Stimulated activated CD4-positive, alpha-beta T cell treated with anti-CD3 and anti-CD28 coated beads, Interleukin-2, amount 100 ng/mL, for 48 hours (primary cell): ENCODE measurements at places on chromosomes 16 and 17.

GRCh38 chr16:81821436-81822128, 42.5 kb downstream of the PLCG2 start:
- DNase-seq, result no peak

DNA sequence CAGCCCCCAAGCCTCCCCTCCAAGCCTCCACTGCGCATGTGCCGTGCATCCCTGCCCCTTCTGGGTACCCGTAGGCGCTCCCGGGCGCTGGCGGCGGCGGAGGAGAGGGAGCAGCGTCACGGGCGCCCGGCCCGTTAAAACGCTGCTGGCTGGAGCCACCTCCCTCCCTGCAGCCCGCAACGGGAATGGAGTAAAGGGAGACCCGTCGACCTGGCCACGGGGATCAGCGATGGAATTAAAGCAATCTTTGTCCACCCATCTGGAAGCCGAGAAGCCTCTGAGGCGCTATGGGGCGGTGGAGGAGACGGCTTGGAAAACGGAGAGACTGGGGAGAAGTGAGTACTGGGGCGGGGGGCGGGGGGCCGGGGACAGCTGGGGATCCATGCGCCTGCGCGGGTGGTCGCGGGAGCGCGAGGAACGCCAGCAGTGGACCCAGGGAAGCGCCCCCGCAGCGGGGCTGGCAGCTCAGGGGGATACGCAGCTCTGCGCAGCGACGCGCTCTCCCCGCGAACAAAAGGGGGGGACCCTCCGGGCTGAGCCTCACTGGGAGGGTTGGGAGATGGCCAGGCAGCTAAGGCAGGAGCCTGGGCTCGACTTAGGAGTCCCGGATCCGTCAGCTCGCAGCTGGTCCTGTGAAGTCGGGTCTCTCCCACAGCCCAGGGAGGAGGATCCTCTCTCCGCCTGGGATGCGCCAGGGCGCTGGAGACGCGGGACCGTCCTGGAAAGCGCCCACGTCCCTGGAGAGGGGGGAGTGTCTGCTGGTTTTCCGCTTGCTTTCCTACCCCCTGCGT, at the start of gene BMERB1:
Gene BMERB1 (plus strand): TSS at position 164 of the 791 bp plus-strand sequence. CDS start 66 bp downstream, at position 230.
- peak; percentile 60 for DNase-seq

- no peak for DNase-seq
These were observed 2.1 kb downstream of the PRKCA start for GRCh38 chr17:66304304-66305174.

- DNase-seq, result no peak
These were observed 290.0 kb upstream of the SOX9 start for GRCh38 chr17:71830866-71831265.

- DNase-seq, result peak; percentile 53
These were observed 22.8 kb upstream of the PVALEF start for GRCh38 chr17:81142301-81143199.

DNA sequence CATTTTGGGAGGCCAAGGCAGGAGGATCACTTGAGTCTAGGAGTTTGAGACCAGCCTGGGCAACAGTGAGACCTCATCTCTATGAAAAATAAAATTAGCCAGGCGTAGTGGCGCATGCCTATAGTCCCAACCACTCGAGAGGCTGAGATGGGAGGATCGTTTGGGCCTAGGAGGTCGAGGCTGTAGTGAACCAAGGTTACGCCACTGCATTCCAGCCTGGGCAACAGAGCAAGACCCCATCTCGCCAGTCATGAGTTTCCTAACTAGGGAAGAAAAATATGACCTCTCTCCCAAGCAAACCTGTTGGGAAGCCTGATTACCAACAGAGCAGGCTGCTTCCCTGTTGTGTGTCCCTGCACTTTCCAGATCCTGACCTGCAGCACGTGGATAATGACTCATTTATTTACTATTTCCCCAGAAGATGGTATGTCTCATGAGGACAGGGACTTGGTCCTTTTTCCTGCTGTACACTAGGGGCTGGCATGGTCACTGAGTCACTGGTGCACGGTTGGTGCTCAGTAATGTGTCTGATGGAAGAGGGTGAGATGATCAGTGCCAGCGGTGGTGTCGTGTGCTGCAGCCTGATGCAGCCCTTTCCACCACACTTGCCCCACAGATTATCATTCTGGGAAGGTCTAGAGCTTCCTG, 30.8 kb downstream of the NMT1 start:
- DNase-seq, result no peak

GRCh38 chr17:9271989-9272388, 250.7 kb downstream of the NTN1 start:
- no peak for DNase-seq

- no peak for DNase-seq
These were observed 128.7 kb upstream of the CHMP6 start for GRCh38 chr17:80862978-80863377.

DNA sequence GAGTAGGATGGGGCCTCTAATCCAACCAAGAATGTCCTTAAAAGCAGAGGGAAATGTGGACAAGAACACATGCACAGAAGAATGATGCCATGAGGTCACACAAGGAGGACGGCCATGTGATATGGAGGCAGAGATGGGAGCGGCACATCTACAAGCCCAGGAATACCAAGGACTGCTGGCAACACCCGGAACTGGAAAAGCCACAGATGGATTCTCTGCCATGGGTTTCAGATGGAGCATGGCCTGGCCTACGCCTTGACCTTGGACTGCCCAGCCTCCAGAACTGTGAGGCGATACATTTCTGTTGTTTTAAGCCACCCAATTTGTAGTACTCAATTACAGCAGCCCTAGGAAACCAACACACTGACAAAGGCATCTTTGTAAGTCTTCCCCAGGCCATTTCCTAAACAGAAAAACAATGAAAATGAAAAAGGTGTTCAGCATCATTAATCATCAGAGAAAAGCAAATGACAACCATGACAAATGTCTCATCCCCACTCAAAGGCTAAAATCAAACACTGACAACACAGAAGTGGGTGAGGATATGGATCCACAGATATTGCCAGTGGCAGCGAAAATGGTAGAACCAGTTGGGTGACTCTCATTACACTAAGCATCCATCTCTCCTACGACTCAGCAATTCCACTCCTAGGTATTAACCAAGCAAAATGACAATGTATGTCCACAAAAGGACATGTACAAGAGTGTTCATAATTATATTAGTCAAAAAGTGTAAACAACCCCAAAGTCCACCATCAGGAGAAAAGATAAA, 76.9 kb upstream of the CNEP1R1 start:
- DNase-seq, result no peak

DNA sequence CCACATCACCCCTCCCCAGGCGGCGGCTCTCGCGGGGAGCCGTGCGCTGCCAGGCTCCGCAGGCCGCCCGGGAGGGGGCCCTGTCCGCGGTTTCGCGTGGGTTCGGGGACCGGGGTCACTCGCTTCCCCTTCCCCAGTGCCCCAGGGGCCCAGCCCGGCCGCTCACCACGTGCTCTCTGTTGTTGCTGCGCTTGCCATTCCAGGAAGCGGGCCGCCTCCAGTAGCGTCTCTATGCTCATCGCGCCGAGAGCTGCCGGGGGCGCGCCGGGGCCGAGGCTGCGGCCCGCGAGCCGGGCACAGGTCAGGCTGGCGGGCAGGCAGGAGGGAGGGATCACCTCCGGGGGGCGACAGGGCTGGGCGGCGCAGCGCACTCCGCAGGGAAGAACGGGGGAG, 390 bp downstream of the MNT start:
- DNase-seq, result peak; percentile 53

- no peak for DNase-seq
These were observed 4.8 kb downstream of the CBLN1 start for GRCh38 chr16:49276646-49277385.

GRCh38 chr17:67270416-67270815, 25.4 kb upstream of the HELZ start:
- no peak for DNase-seq

GRCh38 chr17:40474419-40475002, 26.9 kb downstream of the TNS4 start:
- no peak for DNase-seq

DNA sequence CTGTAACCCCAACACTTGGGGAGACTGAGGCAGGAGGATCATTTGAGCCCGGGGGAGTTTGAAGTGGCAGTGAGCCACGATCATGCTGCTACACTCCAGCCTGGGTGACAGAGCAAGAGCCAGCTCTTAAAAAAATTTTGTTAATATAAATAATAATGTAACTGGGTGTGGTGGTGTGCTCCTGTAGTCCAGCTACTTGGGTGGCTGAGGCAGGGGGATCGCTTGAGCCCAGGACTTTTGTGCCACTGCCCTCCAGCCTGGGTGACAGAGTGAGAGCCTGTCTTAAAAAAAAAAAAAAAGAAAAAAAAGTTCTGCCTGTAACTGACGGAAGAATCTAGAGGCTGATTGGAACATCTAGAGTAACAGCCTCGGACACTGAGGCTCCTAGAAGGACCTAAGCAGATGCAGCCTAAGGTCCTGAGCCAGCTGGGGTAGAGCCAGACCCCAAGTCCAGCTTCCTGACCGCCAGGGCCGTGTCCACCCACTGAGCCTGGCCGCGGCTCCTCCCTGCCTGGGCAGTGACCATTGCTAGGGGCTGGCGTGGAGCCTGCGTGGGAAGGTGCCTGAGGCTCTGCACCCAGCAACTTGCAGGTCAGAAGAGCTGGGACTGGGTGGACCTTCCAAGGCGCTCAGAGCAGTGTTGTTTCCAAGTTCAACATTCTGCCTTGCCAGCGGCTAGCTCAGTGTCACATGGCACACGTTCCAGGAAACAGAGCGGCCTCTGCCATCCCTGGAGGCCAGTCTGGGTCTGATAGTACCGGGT, 209.4 kb upstream of the CIBAR2 start:
- no peak for DNase-seq

DNA sequence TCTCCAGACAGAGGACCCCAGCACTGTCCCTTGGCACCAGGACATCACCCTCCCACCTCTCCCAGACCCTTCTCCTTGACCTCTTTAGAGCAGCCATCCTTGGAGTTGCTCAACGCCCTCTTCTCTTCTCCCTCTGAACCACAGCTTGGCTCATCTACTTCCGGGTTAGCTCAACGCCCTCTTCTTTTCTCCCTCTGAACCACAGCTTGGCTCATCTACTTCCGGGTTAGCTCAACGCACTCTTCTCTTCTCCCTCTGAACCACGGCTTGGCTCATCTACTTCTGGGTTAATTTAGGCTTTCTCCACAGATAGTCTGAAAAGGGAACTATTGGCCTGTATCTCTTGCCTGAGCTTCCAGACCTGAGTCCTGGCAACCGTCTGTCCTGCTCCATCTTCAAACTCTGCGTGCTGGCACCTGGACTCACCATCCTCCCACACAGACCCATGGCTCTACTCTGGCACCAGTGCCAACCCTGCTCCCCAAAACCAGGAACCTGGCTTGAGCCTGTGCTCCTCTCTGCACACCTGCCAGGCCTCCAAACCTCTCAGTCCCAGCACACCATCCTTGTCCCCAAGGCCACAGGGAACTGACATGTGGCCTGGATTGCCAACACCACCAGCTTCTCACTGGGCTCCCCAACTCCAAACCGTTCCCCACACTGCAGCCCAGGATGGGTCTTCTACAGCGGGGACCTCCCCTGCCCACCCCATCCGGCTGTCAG, 25.3 kb upstream of the FAAP100 start:
- no peak for DNase-seq

DNA sequence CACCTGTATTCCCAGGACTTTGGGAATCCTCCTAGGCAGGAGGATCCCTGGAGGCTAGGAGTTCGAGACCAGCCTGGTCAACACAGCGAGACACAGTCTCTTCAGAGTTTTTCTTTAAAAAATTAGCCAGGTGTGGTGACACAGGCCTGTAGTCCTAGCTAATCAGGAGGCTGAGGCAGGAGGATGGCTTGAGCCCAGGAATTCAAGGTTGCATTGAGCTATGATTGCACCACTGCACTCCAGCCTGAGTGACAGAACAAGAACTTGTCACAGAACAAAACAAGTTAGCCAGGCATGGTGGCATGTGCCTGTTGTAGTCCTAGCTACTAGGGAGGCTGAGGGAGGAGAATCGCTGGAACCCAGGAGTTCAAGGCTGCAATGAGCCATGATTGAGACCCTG, 24.8 kb downstream of the ANKRD40 start:
- DNase-seq, result no peak

DNA sequence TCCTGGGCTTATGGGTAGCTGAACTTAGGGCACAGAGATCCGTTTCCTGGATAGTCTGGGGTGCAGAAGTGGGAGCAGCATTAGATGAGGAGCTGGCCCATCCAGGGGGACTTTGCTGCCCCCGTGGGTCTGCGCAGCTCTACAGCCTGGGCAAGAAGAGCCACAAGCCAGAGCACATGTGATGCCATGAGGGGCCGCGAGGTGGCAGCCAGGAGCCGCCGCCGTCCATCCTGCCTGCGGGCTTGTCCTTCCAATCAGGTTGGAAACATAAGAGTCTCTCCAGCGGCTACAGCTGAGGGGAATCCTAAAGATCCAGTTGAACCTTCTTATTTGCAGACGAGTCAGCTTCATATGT, 21.9 kb downstream of the C1QTNF1 start:
- peak; percentile 54 for DNase-seq

DNA sequence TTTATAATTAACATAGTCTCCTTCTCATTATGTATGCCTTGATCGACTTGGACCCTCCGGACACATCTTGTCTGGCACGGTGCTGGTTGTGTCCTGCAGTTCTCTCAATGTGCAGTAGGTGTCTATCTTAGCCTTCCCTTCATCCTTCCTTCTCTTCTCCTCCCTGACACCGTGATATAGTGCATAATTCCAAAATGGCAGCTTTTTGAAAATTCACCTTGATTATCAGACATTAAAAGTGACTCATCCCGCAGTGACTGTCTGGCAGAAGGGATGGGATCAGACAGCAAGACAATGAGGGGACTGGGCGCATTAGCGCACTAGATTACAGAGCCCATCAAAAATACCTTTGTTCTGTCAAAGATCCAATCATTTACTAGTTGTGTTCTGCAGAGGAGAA, 70.0 kb upstream of the PMFBP1 start:
- no peak for DNase-seq

- DNase-seq, result no peak
These were observed 42.5 kb downstream of the KCNJ12 start for GRCh38 chr17:21418446-21419298.

DNA sequence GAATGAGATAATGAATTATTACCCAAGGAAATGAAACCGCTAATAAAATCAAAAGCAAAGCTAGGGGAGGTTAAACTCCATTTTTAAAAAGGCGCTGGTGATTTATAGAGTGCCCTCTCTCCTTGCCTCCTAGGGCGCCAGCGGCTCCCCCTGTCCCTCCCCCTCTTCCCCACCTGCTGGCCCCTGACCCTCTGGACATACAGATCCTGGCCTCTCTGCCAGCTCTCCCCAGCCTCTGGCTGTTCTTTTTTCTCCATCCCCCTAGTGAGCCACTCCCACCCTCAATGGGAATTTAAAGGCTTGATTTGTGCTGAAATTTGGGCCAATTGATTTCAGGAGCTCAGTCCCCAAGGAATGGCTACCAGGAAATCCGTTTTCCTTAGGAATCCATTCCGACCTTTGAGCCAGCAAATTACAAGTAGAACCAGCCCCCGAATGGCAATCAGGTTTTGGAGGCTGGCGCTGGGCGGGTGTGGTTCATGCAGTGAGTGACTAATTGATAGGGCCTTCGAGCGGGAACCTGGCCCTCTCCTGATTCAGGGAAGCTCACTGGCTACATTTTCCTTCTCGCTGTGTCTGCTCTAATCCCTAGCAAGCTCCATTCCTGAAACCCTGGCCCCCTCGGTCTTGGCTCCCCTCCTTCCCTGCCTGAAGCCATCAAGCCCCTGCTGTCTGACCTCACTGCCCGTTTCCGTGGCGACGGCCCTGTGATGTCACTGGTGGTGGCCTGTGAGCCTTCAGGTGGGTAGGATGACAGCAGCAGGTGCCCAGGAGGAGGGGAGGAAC, 141.9 kb upstream of the SDK2 start:
- DNase-seq, result no peak
